ENCODE measurements at places on chromosomes 6 and 20.

DNA sequence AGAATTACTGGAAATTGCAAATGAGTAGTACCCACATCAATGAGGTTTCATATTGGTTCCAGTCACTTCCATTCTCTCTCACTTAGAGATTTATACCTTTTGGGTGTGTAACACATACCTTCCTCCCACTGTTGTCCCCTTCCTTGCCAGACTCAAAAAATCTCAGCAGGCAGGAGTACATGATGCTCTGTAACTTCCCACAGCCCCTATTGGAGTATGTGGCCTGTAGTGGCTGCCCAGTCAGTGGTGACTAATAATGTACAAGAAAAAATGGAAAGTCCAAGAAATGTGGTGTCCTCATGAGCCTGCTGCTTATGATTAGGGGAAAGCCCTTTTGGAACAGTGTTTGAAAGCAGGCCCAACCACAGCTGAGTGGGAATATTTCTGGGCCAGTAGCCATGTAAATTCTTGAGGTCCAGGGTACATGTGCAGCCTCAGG, 312.0 kb downstream of the ZFAND3 start:
- DNase-seq, result no peak

DNA sequence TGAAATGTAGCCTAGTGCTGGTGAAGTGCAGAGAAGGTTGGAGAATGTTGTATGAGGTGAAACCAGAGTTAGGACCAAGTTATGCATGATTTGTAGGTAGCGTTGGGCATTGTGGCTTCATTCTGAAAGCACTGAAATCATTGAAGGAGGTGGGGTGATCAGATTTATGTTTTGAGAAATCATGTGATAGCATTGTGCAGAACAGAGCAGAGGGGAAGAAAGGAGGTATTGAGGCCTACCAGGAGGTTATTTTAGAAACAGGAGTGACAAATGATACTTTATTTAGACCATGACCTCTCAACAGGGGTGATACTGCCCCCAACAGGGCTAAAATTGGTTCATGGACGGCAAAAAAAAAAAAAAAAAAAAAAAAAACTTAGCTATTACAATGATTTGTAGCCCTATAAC, 15.6 kb upstream of the HMGN3 start:
- no peak for DNase-seq

- DNase-seq, result no peak
Observed at GRCh38 chr6:83008626-83009025, 57.0 kb downstream of the UBE3D start.

GRCh38 chr6:72382602-72383529, 239.0 kb upstream of the KCNQ5 start:
- no peak for DNase-seq

DNA sequence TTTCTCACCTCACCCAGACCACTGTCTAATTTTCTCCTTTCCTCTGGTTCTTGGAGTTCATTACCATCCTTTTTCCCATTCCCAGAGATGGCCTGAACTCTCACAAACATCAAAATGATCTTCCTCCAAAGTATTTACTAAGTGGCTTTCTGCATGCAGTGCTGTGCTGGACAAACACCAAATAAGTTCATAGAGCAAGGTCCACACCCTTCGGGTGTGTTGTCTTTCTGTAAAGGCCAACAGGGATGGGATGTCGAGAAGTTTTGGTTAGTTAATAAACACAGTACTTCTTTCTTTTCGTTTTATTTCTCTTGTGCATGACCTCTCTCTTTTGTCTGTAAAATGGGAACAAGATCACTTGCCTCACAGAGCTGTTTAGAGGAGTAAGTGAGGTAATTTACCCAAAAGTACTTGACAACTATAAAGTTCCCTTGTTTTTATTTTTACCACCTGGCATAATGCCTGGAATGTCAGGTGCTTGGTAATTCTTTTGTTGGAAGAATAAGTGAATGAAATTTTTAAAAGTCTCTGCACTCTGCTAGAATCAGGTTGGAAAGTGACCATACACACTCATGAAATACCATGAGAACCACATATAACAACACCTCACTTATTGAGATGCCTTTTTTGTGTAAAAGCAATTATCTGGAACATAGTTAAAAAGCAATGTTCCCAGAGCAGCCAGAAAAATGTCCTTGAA, 22.8 kb upstream of the CCN6 start:
- no peak for DNase-seq

GRCh38 chr6:126539022-126539421, 199.1 kb downstream of the CENPW start:
- DNase-seq, result no peak

- DNase-seq, result peak; percentile 62
Observed at GRCh38 chr6:114342086-114342825, 567 bp downstream of the HS3ST5 start.

GRCh38 chr6:135451617-135452190, 45.8 kb downstream of the AHI1 start:
- DNase-seq, result no peak

DNA sequence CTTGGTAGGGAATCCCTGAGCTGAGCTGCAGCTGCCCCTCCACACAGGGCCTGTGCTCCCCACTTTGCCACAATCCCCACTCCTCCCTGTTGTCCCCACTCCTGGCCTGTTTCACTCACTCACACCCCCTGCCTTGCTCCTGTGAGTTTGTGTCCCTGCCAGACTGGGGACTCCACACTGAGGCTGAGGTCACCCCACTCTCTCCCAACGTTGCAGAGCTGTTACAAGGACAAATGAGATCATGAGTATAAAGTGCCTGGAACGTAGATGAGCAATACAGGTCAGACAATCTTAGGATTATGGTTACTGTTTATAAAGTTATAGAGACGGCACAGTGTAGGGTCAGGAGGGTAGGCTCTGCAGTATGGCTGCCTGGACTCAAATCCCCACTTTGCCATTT, 426.0 kb upstream of the SULF2 start:
- no peak for DNase-seq

GRCh38 chr20:35939264-35939663, 15.0 kb downstream of the SCAND1 start:
- no peak for DNase-seq
